ENCODE measurements at places on chromosomes 5 and 9.

DNA sequence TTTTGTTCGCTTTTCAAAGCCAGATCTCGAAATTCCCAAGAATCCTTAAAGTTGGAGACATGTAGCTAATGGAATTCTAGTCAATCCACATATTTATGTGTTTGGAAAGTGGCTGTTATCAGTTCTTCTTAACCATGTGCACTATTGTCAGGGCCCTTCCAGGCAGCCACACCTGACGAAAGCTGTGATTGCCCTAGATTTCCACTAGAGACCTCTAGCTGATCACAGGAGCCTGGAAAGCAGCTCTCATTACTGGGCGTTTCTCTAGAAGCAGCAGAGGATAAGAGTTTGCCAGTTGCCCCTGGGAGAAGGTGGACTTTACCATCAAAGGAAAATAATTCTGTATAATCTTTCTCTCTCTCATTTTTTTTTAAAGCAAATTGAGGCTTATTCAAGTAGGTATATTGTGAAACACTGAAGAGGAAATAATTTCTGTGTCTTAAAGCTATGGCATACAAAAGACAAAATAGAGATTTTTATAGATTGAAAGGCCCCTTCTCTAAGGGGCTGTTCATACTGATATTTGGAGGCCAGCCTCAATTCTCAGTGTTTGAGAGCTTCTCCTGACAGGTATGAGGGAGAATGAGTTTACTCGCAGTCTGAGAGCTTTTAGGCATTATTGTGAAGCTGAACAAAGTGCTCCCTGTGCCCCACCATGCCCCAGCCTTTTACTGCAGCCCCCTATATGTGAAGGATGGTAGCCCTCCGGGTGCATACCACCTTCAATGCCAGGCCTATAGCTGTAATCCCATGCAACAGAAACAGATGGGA is 405.4 kb upstream of the ACTBL2 start:
- peak; percentile 15 for DNase-seq
- H3K27ac ChIP-seq = no peak overlapping the region
- peaks cover 3% of the 10 kb centered on the region for H3K4me1 ChIP-seq
- H3K36me3 ChIP-seq = no peaks in the 10 kb centered on the region

DNA sequence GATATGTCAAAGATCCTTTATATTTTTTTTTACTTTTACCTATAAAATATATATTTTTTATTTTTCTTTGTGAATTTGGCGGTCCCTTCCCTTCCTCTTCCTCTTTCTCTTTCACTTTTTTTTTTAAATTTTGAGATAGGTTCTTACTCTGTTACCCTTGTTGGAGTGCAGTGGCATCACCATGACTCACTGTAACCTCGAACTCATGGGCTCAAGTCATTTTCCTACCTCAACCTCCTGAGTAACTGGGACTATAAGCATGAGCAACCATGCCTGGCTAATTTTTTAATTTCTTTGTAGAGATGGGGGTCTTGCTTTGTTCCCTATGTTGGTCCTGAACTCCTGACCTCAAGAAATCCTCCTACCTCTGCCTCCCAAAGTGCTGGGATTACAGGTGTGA is 258.0 kb upstream of the CLINT1 start:
- H3K27ac ChIP-seq = no peak overlapping the region
- no peaks in the 10 kb centered on the region for H3K36me3 ChIP-seq
- H3K27me3 ChIP-seq = no peaks in the 10 kb centered on the region
- no peak overlapping the region for H3K4me3 ChIP-seq
- H3K4me1 ChIP-seq = no peaks in the 10 kb centered on the region
- DNase-seq = no peak

DNA sequence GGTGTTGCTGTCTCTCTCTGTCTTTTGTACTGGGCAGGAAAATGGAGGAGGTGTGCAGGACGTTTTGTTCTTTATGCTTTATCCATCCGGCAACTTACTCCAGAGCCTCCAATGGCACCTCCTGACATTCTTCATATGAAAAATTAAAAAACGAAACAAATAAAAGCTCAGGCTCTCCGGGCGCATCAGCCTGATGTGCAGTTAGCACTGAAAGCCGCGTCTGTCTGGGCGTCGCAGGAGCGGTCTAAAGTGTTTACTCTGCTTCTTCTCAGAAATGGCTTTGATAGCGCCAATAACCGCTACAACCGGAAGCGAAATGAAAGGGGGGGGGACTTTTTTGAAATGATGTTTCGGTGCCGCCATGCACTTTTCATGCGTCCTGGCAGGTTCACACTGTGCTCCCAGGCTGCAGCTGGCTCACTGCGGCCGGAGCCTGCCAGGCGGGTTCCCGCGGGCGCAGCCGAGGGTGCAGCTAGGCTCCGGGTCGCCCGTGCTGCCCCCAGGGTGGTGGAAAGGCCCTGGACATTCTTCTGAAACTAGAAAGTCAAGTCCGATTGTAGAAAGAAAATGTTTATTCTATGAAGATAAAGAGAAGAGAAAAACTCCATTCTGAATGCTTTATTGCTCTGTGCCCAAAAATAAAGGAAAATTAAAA is 407.7 kb upstream of the IRX1 start:
- H3K27ac ChIP-seq = no peak overlapping the region
- H3K4me3 ChIP-seq = no peak overlapping the region
- no peak for DNase-seq
- H3K36me3 ChIP-seq = no peaks in the 10 kb centered on the region

DNA sequence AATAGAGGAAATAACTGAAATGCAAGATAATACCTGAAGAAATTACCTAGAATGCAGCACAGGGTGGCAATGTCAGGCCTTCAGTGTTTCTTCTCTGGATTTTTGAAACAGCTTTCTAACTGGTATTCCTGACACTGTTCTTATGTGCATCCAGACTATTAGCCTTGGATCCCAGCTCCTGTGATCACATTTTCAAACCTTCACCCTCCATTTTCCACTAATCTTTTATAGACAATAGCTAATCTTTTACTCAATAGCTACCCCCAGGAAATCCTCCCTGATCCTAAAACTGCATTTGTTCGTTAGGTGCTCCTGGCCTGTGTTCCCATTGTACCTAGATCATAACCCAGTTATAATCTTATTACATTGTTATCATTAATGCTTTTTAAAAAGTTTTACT is 101.5 kb upstream of the DHFR start:
- no peaks in the 10 kb centered on the region for H3K27me3 ChIP-seq
- peaks cover 3% of the 10 kb centered on the region for H3K36me3 ChIP-seq
- DNase-seq = no peak
- H3K27ac ChIP-seq = peak overlapping the region; percentile 21
- H3K4me1 ChIP-seq = no peaks in the 10 kb centered on the region

DNA sequence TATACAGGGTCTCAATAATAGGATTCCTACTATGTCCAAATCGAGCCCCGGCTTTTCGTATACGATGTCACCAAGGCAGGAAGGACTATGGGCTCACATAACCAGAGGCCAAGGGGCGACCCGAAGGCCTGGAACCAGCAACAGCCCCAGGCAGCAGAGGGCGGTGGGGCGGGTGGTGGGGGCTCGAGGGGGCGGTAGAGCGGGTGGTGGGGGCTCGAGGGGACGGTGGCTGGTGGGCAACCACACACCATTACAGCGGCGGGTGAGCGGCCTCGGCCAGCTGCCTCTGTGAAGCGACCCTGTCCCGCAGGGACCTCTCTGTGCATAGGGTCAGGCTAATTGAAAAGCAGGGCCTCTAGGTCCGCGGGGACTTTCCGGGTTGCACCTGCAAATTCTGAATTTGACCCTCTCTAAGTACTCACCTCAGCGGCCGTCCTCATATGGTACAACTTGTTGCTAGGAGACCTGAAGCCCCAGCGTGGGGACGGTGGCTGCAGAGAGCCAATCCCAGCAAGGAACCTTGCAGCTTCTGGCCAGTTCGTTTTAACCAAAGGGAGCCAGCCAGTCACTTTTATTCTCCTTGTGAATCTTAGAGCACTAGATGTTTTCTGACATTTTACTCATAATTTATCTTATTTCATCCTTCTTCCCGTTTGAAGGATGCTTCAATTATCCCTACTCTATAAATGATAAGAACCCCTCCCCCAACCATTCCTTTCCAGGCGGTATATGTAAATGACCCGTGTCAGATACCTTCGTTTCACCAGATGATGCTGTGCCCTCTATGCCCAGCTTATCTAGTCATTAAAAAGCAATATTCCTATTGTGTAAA is at the start of gene NME5:
NME5 (minus strand) TSS at position 480 of the 832 bp plus-strand sequence. CDS start 648 bp downstream, outside the sequence.
- peak; percentile 69 for DNase-seq
- H3K27me3 ChIP-seq = no peaks in the 10 kb centered on the region
- peak within 1 kb of the TSS; percentile 38 for H3K4me3 ChIP-seq
- H3K27ac ChIP-seq = no peak within 1 kb of the TSS
- no peaks in the 10 kb centered on the region for H3K4me1 ChIP-seq

DNA sequence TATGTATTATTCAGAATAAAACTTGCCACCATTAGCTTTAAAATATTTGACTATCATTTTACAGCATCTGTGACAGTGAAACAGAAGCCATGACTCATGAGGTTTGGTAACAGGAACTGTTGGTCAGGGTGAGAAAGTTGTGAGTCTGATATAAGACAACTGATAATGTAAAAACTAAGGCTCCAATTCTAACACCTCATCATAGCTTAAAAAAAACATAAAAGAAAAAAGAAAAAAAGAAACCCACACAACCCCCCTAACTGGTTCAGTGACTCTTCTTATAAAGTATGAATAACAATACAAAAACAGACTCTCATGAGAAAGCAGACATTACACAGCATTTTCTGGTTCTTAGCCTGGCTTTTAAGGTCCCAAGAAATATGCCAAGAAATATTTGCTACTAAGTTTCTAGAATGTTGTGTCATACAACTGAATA is 85.8 kb downstream of the MRPS27 start:
- no peak overlapping the region for H3K27ac ChIP-seq
- H3K27me3 ChIP-seq = no peaks in the 10 kb centered on the region
- peaks cover 12% of the 10 kb centered on the region for H3K36me3 ChIP-seq
- no peaks in the 10 kb centered on the region for H3K4me1 ChIP-seq
- no peak overlapping the region for H3K4me3 ChIP-seq

- no peak for DNase-seq
- H3K4me3 ChIP-seq = no peak overlapping the region
- H3K4me1 ChIP-seq = peaks cover 4% of the 10 kb centered on the region
- no peaks in the 10 kb centered on the region for H3K27me3 ChIP-seq
These were observed 185.8 kb downstream of the CD180 start for GRCh38 chr5:67010684-67011409.

DNA sequence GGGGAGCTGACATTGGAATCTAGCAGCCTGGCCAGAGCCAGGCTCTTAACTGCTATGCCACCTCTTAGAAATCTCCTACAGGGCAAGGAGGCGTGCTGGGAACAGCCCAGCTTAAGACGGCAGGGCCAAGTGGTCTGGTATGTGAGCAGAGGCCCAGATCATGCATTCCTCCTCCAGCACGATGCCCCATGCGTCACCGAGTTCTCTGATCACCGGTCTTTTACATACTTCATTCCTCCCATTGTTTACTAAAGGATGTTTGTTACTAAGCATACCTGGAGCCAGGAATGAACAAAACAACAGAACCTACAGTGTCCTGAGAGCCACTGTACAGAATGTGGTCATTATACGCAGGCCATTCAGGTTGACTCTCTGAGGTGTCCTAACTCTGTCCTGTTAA is 73.8 kb downstream of the TRIO start:
- no peak overlapping the region for H3K27ac ChIP-seq
- no peak overlapping the region for H3K4me3 ChIP-seq
- no peaks in the 10 kb centered on the region for H3K36me3 ChIP-seq

GRCh38 chr5:173299820-173300219 is 28.4 kb downstream of the STC2 start:
- no peaks in the 10 kb centered on the region for H3K4me1 ChIP-seq
- no peak for DNase-seq
- no peaks in the 10 kb centered on the region for H3K36me3 ChIP-seq
- H3K27ac ChIP-seq = no peak overlapping the region
- H3K27me3 ChIP-seq = peaks cover 17% of the 10 kb centered on the region

GRCh38 chr5:60794691-60795090 is 49.4 kb downstream of the ELOVL7 start:
- no peaks in the 10 kb centered on the region for H3K27me3 ChIP-seq
- DNase-seq = no peak
- H3K36me3 ChIP-seq = no peaks in the 10 kb centered on the region
- no peak overlapping the region for H3K4me3 ChIP-seq
- no peaks in the 10 kb centered on the region for H3K4me1 ChIP-seq
- H3K27ac ChIP-seq = no peak overlapping the region

DNA sequence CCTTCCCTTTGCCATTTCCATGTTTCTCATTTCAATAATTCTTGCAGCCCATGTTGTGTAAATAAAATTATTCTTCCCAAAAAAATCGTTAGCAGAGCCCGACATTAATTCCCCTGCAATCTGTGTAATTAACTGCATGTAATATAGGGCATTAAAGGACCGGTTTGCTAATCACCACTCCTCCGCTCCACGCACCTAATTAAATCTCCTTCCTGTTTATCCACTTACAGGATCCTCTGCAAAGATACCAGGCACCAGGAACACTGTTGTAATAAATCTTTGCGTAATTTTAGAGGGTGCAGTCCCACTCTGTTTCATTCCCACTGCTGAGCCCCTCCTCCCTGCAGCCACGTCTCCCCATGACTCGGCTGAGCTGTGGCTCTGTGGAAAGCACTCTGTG is 105.0 kb upstream of the PPP1R26 start:
- no peak for DNase-seq
- no peak overlapping the region for H3K4me3 ChIP-seq
- peaks cover 2% of the 10 kb centered on the region for H3K27me3 ChIP-seq
- no peak overlapping the region for H3K27ac ChIP-seq

- no peaks in the 10 kb centered on the region for H3K36me3 ChIP-seq
- no peak overlapping the region for H3K27ac ChIP-seq
- no peak overlapping the region for H3K4me3 ChIP-seq
- H3K27me3 ChIP-seq = no peaks in the 10 kb centered on the region
- H3K4me1 ChIP-seq = peaks cover 2% of the 10 kb centered on the region
These were observed 308.6 kb upstream of the EFNA5 start for GRCh38 chr5:107979291-107979690.

- no peaks in the 10 kb centered on the region for H3K27me3 ChIP-seq
- peak overlapping the region; percentile 87 for H3K27ac ChIP-seq
- peak overlapping the region; percentile 64 for H3K4me3 ChIP-seq
- DNase-seq = peak; percentile 53
These were observed 3.1 kb upstream of the RGMB start for GRCh38 chr5:98770209-98770910.

- DNase-seq = no peak
- H3K36me3 ChIP-seq = peaks cover 86% of the 10 kb centered on the region
- no peaks in the 10 kb centered on the region for H3K27me3 ChIP-seq
- H3K4me1 ChIP-seq = no peaks in the 10 kb centered on the region
- no peak overlapping the region for H3K27ac ChIP-seq
These were observed 30.1 kb upstream of the PRDM12 start for GRCh38 chr9:130634191-130634768.

Data from small intestine (tissue), 16 donors.